ENCODE measurements at places on chromosomes 1 and 21.

- DNase-seq, result peak; percentile 42
Measured at GRCh38 chr1:27643600-27644368, 8.8 kb upstream of the FGR start.

GRCh38 chr1:75276385-75276784 lies 142.2 kb downstream of the LHX8 start:
- DNase-seq, result no peak

GRCh38 chr1:114078116-114078515 lies 75.6 kb downstream of the SYT6 start:
- no peak for DNase-seq

GRCh38 chr1:184545601-184546000 lies 158.8 kb downstream of the C1orf21 start:
- DNase-seq, result no peak

DNA sequence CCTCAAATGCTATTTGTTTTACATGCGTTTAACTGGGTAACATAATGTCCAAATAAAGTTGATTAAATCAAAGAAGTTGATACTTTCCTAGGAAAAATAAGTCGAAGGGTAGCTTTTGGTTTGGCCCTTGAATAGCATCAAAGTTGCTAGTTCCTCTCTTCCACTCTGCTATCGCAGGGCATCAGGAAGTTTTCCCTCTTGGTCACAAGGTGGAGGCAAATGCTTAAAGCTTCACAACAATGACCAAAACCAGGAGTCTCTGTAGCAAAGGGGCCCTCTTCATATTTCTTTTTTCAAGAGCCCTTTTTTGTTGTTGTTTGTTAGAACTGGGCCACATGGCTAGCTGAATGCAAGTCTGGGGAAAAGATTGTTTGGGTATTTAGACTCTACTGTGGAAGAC lies 668.4 kb downstream of the KCNT2 start:
- DNase-seq, result no peak

DNA sequence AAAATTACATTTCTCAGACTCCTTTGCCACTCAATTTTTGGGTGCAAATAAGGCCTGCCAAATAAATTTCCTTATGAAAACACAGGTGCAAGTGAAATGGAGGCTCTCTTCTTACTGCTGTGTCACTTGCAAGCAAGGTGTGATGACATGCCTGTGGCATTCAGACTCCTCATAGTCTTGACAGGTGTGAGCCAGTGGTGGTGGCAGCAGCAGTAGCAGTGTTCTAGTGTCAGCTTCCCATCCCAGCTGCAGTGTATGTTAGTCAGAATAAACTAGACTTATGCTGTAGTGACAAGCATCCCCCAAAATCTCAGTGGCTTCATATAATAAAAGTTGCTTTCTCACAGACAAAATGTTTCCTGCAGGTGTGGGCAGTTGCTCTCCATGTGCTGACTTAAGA lies 3.8 kb upstream of the EEIG2 start:
- no peak for DNase-seq

- peak; percentile 11 for DNase-seq
Measured at GRCh38 chr1:65958561-65959350, 166.1 kb downstream of the PDE4B start.

DNA sequence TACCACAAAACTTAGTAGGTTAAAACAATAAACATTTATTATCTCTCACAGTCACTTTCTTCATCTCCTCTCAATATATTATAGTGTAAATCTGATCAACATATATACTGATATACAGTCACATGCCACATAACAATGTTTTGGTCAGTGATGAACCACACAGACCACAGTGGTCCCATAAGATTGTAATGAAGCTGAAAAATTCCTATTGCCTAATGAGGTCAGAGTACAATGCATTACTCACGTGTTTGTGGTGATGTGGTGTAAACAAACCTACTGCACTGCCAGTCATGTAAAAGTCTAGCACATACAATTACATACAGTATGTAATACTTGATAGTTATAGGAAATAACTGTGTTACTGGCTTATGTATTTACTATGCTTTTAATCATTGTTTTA lies 30.1 kb downstream of the OLFML3 start:
- DNase-seq, result no peak

GRCh38 chr1:241229216-241229615 lies 127.8 kb downstream of the RGS7 start:
- DNase-seq, result no peak

GRCh38 chr1:43954036-43954435 lies 7.3 kb downstream of the IPO13 start:
- no peak for DNase-seq

GRCh38 chr1:1200876-1201810 lies 5.2 kb downstream of the TNFRSF18 start:
- peak; percentile 23 for DNase-seq

GRCh38 chr1:24743404-24744211 lies 1.6 kb upstream of the CLIC4 start:
- peak; percentile 61 for DNase-seq

DNA sequence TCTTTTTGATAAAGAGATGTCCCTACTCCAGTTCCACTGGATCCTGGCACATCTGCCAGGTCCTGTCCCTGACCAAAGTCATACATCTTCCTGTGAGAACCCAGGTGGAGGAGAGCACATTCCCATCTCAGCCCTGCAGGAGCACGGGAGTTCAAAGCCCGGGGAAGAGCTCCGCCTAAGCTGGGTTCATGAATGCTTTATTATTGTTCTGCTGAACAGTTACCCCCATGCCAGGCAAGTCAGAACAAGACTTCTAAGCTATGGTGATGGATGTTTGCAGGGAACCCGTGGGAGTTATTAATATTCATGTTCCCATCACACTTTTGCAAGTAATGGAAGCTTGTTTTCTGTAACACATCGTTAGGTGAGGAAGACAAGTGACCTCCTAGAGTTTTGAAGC lies 62.9 kb downstream of the SEC16B start:
- no peak for DNase-seq

GRCh38 chr1:117535821-117536220 lies 70.0 kb upstream of the TENT5C start:
- no peak for DNase-seq

- DNase-seq, result no peak
Measured at GRCh38 chr1:59368008-59368670, 71.2 kb downstream of the FGGY start.

DNA sequence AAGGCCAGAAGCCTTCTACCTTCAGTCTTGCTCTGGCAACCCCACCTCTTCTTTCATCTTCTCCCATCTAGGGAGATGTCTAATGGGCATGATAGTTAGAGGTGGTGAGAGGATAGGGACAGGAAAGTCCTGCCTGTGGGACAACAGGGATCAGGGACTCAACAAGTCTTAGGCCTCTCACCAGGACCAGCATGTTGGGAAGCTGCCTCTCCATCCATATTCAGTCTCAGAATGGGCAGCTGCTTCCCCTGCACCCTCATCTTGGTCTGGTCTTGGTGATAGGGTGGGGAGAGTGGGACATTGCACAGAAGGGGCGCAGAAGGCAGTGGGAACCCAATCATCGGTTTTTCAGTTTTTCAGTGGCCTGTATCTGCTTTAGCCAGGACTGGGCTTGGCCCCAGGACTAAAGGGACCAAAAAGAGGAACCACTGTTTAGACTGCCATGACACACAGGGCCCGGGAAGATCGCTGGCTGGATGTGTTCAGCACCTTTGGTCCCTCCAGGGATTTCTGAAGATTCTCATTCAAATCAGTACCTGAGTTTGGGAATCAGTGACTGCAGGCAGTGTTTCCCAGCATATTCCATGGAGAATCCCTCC lies 12.7 kb downstream of the RHEX start:
- DNase-seq, result no peak

- no peak for DNase-seq
Measured at GRCh38 chr1:68384872-68385411, 64.8 kb downstream of the RPE65 start.

- no peak for DNase-seq
Measured at GRCh38 chr1:232142403-232143314, 487.3 kb downstream of the SIPA1L2 start.

DNA sequence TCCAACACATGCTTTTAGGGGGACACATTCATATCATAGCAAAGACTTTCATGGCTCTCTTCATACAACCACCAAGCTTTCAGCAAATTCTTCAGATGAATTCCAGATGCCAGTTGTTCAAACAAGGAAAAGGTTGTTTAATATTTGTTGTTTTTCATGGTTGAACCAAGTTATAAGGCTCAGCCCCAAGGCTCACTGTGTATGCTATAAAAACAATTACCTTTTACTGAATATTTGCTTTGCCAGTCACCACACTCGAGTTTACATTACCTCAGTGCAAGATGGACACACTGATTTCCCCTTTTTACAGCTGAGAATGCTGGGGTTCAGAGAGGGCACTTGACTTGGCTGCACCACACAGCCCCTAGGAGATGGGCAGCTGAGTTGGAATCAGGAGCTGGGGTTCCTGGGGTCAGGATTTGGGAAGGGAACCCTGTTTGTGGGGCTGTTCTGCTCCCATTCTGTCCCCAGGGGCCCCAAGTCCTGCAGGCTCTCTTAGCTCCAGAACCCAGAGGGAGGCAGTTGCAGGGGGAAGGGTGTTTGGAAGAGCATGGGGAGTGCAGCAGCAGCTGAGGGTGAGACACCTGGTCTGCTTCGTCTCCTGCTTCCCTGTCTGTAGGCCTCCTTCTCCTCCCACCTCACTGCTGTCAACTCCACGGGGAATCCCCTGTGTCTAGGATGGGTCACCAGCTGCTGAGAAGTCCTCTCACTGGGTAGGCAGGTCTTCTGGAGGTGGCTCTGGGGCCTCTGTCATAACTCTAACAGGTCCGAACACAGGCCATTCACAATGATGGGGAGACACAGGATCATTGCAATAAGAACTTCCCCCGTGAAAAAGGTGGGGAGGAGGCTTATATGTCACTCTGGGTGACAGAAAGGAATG lies 12.8 kb upstream of the TMPRSS2 start:
- DNase-seq, result no peak

- DNase-seq, result peak; percentile 17
Measured at GRCh38 chr1:58896246-58897183, 112.7 kb upstream of the JUN start.

- no peak for DNase-seq
Measured at GRCh38 chr1:219542828-219543518, 69.9 kb downstream of the ZC3H11B start.

GRCh38 chr1:208318150-208318734 lies 74.1 kb upstream of the PLXNA2 start:
- DNase-seq, result no peak

GRCh38 chr1:108079440-108080025 lies 114.6 kb upstream of the VAV3 start:
- no peak for DNase-seq

DNA sequence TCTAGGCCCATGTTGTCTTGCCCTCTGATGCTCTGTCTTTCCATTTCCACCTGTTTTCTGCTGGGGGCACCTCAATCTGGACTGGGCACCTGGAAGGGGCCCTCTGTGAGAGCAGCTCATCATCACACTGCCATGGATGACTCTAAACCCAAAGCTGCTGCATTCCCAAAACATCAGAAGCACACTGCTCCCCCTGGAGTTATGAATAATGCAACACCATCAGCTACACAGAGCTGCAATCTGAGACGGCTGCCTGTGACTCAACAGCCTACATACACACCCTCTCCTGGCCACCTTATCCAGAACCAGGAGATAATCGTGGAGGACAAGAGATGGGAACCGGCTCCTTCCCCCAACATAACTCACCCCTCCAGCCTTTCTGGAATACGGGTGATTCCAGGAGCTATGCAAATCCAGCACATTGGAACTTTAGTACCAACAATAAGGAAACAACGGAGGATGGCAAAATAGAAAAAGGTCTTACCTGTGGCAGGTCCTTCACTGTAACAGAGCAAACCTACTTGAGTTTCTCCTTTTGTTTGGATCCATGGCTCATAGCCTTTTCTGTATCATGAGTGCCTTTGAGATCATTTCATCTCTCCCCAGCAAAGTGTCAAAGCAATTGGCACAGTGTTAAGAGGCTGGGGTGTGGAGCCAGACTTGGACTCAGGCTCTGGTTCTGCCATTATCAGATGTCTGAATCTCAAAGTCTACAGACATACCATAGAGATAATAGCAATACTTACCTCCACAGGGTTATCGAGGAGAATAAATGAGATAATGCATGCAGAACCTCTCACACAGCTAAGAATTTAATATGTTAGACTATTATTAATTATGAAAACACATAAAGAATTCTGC lies 29.3 kb downstream of the AK2 start:
- peak; percentile 17 for DNase-seq

All from BE2C (cell line).